ENCODE measurements at places on chromosomes 5 and 9. TPM values are rescaled to one million over a fixed set of nuclear protein-coding genes. Genes with fewer than 3 reads are reported as not detected.

The KIF12 gene
- polyA plus RNA-seq, result 0.52 TPM

The IFNA21 gene
- polyA plus RNA-seq, result not detected

The PCDHGA11 gene
- polyA plus RNA-seq, result 3.0 TPM

The TRIM36 gene
- 2.2 TPM for polyA plus RNA-seq

The ACOT12 gene
- not detected for polyA plus RNA-seq

The FGD3 gene
- 5.5 TPM for polyA plus RNA-seq

The KCNV2 gene
- polyA plus RNA-seq, result 0.12 TPM

DNA sequence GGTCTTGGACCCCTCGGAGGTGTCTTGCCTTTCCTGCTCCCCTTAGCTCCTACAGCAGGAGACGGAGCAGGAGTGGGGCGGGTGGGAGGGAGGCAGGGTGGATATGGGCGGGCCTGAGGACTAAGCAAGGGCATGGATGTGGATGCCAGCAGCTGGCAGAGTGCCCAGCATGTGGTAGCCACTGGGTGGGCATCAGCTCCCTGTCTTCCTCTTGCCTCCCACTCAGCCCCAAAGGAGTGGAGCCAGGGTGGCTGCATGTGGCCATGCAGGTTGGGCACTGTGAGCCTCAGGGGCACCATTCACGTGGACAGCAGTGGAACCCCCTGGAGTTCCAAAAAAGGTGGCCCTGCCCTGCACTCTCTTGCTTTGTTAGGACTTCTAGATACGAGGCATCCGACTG lies 90.1 kb upstream of the TBCA start:
- no peak for DNase-seq

GRCh38 chr5:174998131-174998730 lies 273.8 kb downstream of the MSX2 start:
- no peak for DNase-seq

- no peak for DNase-seq
These were observed 47.0 kb downstream of the SARDH start for GRCh38 chr9:133691191-133691590.

GRCh38 chr9:125142560-125143376 lies 560 bp downstream of the SCAI start:
- peak; percentile 4 for DNase-seq

DNA sequence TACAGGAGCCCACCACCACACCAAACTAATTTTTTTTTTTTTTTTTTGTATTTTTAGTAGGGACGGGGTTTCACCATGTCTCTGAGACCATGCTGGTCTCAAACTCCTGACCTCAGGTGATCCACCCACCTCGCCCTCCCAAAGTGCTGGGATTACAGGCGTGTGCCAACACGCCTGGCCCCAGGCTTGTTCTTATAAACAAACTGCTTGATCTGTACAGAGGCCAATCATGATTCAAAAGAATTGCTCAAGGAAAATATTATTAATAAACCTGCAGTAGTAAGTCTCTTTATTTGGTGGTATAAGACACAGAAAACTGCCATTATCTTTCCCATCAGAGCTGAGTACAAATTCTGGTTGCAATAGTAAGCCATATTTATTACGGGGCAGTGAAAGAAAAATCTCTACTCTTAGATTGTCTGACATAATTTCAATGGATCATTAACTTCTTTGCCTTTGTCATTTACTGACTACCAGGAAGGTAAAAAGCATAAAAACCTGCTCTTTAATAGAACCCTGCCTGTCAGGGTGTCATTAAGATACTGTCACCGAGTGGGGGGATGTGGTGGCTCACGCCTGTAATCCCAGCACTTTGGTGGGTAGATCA lies 33.3 kb downstream of the RASEF start:
- DNase-seq, result no peak

DNA sequence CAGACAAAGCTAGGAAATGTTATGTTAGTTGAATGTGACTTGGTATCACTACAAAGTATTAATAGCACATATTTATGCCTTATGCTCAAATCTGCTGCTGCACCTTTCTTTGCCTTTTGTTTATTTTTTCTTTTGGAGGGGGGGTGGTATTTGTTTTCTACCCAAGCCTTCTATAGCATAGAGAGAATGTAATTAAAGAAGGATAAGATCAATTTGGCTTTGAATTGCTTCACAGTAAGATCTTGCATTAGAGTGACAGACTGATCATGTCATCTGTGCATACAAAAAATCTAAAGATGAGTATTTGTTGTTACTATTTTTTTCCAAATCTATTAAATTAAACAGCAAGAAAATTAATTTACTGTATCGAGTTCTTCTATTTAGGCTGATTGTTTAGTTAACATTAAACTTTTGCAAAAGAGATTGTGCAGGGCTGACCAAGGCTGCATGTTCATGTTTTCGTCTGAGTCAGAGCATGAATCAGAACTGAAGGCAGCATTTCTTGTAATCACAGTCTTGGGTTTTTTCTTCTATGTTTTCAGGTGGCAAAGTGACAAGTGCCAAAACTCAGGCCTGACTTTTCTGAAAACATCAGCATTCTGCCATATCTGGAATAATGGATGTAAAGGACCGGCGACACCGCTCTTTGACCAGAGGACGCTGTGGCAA lies 1007.1 kb upstream of the WWC1 start:
- DNase-seq, result no peak

- no peak for DNase-seq
These were observed 159.8 kb downstream of the FBN2 start for GRCh38 chr5:128378196-128378595.

DNA sequence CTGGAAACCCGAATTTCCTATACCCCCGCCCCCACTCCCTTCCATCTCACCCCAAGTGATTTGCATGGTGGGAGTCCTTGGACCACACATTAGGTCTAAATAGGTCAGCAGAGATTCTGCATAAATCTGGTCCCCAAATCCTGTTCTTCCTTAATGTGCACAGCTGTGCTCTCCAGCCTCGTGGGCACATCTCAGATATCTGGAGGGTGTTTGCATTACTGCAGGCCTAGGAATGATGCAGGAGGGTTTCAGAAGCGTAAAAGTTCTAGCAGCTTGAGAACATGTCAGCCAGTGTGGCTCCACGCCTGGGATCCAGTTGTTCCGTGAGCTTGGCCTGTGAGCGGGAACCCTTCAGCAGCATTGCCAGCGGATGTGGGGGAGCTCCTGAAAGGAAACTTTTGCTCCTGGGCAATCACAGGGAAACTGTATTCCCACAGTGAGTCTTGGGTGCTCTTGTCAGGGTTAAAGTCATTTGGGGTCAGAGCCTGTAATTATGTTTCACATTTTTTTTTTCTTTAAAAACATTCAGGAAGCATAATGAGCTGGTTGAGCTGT lies 12.9 kb downstream of the ARHGAP26 start:
- peak; percentile 64 for DNase-seq

DNA sequence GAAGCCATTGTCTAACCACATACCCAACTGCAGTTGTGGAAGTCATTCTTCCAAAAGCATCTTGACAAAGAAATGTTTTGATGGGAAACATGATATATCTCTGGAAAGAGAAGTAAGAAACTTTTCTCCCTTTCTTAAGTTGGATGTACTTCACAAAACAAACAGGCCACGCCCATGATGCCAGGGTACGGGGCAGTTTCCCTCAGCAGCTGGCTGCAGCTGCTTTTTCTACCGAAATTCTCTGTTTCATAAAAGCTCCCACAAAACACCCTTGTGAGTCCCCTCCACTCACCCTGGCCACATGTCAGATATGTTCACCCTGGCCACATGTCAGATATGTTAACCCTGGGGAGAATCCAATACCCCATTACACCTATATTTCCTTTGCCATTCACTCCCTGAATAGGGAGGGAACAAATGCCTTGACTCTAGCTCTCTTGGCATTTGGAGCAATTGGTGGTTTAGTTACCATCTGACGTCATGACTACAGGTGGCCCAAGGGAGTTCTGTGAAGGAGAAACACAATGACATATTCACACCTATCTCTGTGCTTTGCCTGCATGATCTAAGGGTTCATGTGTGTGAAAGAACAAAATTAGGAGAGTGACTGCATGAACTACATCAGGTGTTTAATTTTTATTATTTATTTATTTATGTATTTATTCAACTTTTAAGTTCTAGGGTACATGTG lies 103.0 kb downstream of the AOPEP start:
- DNase-seq, result no peak

- DNase-seq, result no peak
These were observed 24.6 kb downstream of the TRAF2 start for GRCh38 chr9:136910901-136911245.

GRCh38 chr5:159385536-159385935 lies 55.2 kb upstream of the IL12B start:
- DNase-seq, result no peak

GRCh38 chr5:57332361-57332760 lies 150.2 kb downstream of the ACTBL2 start:
- DNase-seq, result peak; percentile 79

DNA sequence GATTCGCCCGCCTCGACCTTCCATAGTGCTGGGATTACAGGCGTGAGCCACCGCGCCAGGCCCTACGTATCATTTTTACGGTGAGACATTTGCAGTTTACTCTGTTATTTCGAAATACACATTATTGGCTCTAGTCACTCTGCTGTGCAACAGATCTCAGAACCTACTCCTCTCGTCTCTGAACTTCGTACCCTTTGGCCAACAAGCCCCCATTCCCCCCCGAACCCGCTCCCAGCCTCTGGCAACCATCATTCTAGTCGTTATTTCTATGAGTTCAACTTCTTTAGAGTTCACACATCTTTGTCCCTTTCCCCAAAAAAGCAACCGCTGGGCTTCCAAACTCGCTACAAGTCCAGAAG lies 735 bp downstream of the PTGR1 start:
- peak; percentile 32 for DNase-seq

GRCh38 chr5:36740259-36740898 lies 134.0 kb downstream of the SLC1A3 start:
- DNase-seq, result no peak

DNA sequence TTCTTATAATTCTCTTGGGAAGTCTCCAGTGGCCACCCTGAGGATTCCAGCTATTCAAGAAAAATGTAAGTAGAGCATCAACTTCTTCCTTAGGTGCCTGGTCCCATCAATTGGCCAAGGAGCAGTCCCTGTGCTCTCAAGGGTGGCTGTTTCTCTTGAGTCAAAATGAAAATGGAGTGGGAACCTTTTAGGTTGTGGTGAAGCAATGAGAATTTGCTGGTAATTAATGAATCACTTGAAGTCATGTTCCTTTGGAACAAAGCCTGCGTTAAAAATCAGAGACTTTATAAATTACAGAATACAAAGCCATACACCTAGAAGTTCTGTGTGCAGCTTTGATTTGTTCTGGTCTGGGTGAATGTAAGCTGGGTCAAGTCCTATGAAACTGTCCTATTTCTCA lies 48.9 kb downstream of the IL31RA start:
- DNase-seq, result no peak

- no peak for DNase-seq
These were observed 34.9 kb upstream of the SYNPO start for GRCh38 chr5:150605546-150605945.

DNA sequence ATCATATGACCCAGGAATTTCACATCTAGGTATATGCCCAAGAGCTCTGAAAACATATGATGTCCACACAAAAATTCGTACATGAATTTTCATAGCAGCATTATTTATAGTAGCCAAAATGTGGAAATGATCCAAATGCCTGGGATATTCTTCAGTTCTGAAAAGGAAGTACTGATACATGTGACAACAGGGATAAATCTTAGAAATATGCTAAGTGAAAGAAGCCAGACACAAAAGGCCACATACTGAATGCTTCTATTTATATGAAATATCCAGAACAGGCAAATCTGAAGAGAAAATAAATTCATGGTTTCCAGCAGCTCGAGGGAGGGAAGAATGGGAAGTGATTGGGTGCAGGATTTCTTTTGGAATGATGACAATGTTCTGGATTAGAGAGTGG lies 16.8 kb upstream of the ZBTB43 start:
- no peak for DNase-seq

GRCh38 chr9:92404042-92404836 lies at the start of gene OGN:
Gene OGN, minus strand, starts transcription at chr9:92404578. Its CDS starts 1,171 bp downstream, at chr9:92403407.
- peak; percentile 86 for DNase-seq

- DNase-seq, result no peak
These were observed 25.4 kb downstream of the DNAH5 start for GRCh38 chr5:13919087-13919486.
